Fibroblast of pulmonary artery (primary cell): ENCODE measurements at places on chromosomes 1 and 21.

DNA sequence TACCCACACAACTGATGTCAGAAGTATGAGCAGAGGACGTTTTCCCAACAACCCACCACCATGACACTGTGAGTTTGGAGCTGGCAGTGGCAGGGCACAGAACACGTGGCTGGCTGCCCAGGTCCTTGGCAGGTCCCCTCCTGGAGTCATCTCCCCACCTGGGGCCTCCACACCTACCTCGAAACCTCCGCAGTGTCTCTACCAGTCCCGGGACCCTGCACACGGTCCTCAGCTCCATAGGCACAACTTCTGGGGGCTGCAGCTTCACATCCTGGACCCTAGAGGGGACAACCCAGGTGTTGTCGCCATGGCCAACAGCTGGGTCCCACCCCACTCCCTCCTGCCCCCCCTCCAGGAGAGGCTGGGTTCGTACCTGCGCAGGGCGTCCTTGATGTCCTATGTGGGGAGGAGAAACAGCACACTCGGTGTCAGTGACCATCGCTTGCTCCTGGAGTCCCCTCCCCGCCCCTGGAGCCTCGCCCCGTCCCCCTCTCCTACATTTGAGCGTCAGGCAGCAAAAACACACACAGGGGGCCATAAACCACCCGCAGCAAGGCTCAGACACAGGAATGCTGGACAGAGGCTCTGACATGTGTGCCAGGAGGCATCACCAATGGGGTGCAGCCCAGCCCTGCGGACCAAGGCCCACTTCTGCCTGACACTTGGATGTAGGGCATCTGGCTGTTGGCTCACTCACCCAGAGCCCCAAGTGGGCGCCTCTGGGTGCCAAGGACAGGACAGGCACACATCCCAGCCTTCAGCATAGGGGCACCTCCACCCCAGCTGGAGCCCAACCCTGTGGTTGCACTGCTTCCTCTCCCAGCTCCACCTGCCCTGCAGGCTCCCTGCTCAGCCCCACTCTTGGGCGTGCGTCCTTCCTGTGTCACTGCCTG is 9.6 kb downstream of the TRIM11 start:
- no peak for DNase-seq

DNA sequence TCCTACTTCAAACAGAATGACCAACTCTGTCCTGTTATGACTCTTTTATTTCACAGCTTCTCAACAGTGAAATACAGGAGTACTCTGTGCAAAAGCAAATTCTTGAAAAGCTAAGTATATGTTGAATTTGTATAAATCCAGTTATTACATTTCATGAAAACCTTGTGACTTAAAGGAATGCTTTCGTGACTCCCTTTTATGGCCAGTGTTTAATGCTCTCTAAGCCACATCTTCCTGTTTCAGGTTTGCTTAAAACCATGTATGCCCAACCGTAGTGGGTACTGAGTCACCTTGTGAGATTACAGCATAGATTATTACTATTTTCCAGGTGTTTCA is 40.2 kb upstream of the KIF1B start:
- DNase-seq: no peak

DNA sequence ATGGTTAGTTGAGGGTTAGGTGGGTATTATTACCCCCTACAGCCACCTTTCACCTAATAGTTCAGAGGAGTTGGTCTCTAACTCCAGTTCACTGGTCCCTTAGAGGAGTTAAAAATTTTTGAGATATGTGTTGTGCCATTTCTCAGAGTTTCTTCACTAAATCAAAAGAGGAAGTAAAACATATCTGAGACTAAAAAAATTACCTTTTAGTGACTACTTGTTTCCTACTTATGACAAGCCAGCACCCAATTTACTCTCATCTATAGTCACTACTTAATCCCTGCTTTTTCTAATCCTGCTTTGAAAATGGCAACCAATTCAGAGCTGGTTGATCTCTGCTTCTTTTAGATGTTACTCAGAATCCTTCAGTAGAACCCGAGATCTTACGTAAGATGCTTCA is 1316.8 kb upstream of the B3GALT2 start:
- DNase-seq: no peak

DNA sequence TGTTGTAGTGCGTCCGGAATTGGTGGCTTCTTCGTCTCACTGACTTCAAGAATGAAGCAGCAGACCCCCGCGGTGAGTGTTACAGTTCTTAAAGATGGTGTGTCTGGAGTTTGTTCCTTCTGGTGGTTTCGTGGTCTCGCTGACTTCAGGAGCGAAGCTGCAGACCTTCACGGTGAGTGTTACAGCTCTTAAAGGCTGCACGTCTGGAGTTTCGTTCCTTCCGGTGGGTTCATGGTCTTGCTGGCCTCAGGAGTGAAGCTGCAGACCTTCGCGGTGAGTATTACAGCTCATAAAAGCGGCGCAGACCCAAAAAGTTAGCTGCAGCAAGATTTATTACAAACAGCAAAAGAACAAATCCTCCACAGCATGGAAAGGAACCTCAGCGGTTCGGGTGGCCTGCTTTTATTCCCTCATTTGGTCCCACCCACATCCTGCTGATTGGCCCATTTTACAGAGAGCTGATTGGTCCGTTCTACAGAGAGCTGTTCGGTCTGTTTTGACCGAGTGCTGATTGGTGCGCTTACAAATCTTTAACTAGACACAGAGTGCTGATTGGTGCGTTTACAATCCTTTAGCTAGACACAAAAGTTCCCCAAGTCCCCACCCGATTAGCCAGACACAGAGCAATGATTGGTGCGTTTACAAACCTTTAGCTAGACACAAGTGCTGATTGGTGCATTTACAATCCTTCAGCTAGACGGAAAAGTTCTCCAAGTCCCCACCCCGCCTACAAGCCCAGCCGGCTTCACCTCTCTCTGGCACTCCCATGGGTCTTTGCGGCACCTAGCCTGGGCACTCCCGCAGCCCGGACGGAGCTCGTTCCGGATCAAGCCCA is 49.6 kb upstream of the KRTAP19-8 start:
- DNase-seq: no peak

DNA sequence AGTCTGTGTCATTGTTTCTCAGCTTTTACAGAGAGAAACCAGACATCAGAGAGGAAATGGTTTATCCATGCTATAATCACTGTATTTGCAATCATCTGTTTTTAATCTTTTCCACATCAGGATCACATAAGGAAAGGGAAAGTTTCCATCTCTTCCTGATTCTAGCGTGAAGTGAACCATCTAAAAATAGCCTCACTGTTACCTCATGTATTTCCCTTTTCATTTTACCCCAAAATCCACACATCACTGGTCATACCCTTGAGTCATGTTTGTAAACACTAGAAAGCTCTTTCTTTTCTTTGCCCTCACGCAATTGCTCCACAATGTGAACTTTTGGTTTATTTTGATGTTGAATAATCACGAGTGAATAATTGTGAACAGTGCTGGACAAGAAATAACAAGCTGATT is 146.0 kb downstream of the PLA2G4A start:
- DNase-seq: peak; percentile 88

- no peak for DNase-seq
Measured at GRCh38 chr1:147171399-147172167, 687 bp downstream of the PRKAB2 start.

- no peak for DNase-seq
Measured at GRCh38 chr1:18803151-18803791, 56.2 kb downstream of the TAS1R2 start.

DNA sequence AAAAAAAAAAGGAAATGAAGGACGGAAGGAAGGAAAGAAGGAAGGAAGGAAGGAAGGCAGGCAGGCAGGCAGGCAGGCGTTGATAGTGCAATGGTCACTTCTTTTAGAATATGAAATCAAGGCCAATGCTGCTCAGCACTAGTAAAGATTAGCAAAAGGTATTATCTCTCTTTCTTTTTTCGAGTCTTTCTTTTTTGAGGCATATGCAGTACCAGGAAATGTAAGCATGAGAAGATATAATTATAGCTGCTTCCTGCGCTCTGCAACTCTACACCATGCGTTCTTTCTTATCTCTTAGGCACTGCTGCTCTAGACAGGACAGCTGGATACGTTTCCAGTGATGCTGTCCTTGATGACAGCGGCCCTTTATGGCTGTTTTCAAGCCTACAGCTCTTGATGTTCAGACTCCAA is 1512.5 kb upstream of the B3GALT2 start:
- peak; percentile 20 for DNase-seq

GRCh38 chr1:210598135-210598652 is 269.5 kb downstream of the HHAT start:
- DNase-seq: peak; percentile 71

DNA sequence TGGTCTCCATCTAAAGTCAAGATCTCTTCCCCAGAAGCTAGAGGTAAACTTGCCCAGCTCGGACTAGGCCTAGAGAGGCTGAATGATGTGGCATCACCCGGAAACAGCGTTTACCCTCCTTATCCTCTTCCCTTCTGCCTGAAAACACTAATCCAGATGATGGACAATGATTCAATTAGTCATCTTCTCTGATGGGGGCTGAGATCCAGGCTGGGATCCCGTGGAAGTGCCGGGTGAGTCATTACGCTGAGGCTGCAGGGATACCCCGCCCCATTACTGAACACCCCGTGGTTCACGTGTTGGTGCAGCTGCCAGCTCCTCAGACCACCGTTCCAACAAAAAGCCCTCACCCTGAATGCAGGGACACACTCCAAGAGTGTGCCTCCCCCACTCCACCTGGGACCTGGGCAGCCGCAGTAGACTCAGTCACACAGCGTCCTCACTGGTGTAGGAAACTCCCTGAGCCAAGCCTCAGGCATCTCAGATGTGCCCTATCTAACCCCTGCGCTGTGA is 2.0 kb downstream of the S100A6 start:
- peak; percentile 81 for DNase-seq

GRCh38 chr21:29238053-29238966 is 60.4 kb upstream of the BACH1 start:
- DNase-seq: peak; percentile 50

GRCh38 chr1:30191154-30191702 is 532.2 kb downstream of the MATN1 start:
- peak; percentile 25 for DNase-seq

- DNase-seq: peak; percentile 95
Measured at GRCh38 chr1:203692565-203693470, 66.2 kb downstream of the ATP2B4 start.
